ENCODE measurements at places on chromosomes 2 and 18. TPM values are rescaled to one million over a fixed set of nuclear protein-coding genes. Genes with fewer than 3 reads are reported as not detected.
A peak's percentile ranks its signal among the peaks of the same experiment; 100 is the strongest.

- no peaks in the 10 kb centered on the region for H3K27me3 ChIP-seq
- no peak overlapping the region for H3K4me3 ChIP-seq
- no peaks in the 10 kb centered on the region for H3K36me3 ChIP-seq
These were observed 107.2 kb downstream of the RNF152 start for GRCh38 chr18:61785588-61785987.

DNA sequence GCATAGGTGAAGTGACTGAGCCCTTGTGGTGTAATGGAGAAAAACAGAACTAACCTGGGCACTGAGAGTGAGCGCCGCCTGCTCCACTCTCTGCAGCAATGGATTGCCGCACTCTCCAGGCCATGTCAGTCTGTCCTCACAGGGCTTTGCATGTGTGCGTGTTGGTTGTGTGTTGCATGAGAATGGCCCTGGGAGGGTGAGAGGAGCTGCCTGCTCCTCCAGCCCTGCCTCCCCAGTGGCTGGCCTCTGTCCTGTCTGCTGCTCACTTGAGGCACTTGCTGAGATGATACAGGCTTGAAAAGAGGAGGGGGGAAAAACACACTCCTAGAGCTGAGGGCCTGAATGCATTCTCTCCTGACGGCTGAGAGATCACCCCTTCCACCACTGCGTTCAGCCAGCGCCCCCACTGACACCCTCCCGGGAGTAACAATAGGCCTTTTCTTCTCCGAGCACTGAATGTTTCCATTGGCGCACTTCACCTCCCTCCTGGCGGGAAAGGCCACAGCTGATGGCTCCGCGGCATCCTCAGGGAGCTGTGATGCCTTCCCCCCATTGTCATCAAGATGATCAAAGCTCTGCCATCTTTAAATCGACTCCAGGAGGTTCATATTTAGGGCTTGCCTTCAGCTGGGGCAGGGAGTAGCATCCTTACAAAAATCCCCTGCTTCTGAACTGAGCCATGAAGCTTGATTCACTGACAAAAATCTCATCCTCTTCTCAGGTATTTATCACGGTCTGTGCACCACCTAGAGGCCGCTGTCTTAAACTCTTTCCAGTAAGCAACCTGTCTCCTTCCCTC is 49.9 kb upstream of the DAPL1 start:
- peak; percentile 58 for DNase-seq
- H3K4me3 ChIP-seq: no peak overlapping the region
- H3K4me1 ChIP-seq: no peaks in the 10 kb centered on the region
- H3K27ac ChIP-seq: no peak overlapping the region
- no peaks in the 10 kb centered on the region for H3K36me3 ChIP-seq

- H3K36me3 ChIP-seq: no peaks in the 10 kb centered on the region
- no peaks in the 10 kb centered on the region for H3K4me1 ChIP-seq
- no peak for DNase-seq
- H3K4me3 ChIP-seq: no peak overlapping the region
These were observed 196.6 kb downstream of the PMAIP1 start for GRCh38 chr18:60096428-60096827.

GRCh38 chr2:96507957-96508520 is 2.9 kb upstream of the NEURL3 start:
- H3K27me3 ChIP-seq: no peaks in the 10 kb centered on the region
- H3K27ac ChIP-seq: no peak overlapping the region
- peak; percentile 84 for DNase-seq
- H3K4me3 ChIP-seq: peak overlapping the region; percentile 18
- H3K36me3 ChIP-seq: no peaks in the 10 kb centered on the region
- no peaks in the 10 kb centered on the region for H3K4me1 ChIP-seq

RPRM gene
- not detected for total RNA-seq

GRCh38 chr18:9177466-9177865 is 40.9 kb downstream of the ANKRD12 start:
- no peak overlapping the region for H3K27ac ChIP-seq
- H3K4me1 ChIP-seq: no peaks in the 10 kb centered on the region
- no peak overlapping the region for H3K4me3 ChIP-seq
- no peaks in the 10 kb centered on the region for H3K27me3 ChIP-seq
- DNase-seq: no peak

- H3K4me1 ChIP-seq: no peaks in the 10 kb centered on the region
- no peak for DNase-seq
- H3K27me3 ChIP-seq: no peaks in the 10 kb centered on the region
- H3K27ac ChIP-seq: no peak overlapping the region
- no peak overlapping the region for H3K4me3 ChIP-seq
- no peaks in the 10 kb centered on the region for H3K36me3 ChIP-seq
These were observed 50.3 kb upstream of the TLK1 start for GRCh38 chr2:171210864-171211431.

DNA sequence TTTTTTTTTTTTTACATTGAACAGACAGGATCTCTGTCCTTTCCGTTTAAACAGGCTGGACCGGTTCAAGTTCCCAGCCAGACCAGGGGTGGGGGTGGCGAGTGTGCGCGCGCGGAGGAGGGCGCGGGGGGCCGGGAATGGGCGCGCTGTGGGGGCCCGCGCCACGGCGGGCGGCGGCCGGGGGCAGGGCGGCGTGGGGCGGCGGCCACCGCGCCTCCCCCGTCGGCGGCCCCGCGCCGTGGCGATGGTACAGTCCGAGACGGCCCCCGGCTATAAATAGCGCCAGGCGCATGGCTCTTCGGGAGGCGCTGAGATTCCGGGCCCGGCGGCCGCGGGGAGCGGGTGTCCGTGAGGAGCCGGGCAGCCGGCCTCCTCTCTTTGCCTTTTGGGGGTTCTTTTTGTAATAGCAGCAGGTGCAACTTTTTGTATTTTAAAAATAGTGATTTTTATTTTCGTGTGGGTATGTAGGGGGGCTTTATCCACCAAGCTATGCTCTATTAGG is 430 bp upstream of the CELF4 start:
- H3K27ac ChIP-seq: no peak overlapping the region
- H3K27me3 ChIP-seq: no peaks in the 10 kb centered on the region

- no peak for DNase-seq
- H3K27ac ChIP-seq: no peak overlapping the region
- H3K4me3 ChIP-seq: no peak overlapping the region
- H3K36me3 ChIP-seq: no peaks in the 10 kb centered on the region
These were observed 79.6 kb downstream of the MIB1 start for GRCh38 chr18:21820033-21820810.

GRCh38 chr2:9017411-9017810 is 13.9 kb upstream of the MBOAT2 start:
- H3K4me3 ChIP-seq: no peak overlapping the region
- DNase-seq: no peak
- no peaks in the 10 kb centered on the region for H3K4me1 ChIP-seq
- no peak overlapping the region for H3K27ac ChIP-seq
- no peaks in the 10 kb centered on the region for H3K36me3 ChIP-seq

PROC gene
- total RNA-seq: 447 TPM

- H3K36me3 ChIP-seq: no peaks in the 10 kb centered on the region
- no peaks in the 10 kb centered on the region for H3K4me1 ChIP-seq
- H3K27me3 ChIP-seq: no peaks in the 10 kb centered on the region
- H3K27ac ChIP-seq: no peak overlapping the region
These were observed 1.3 kb upstream of the FAP start for GRCh38 chr2:162244541-162245031.

TMEM247 gene
- total RNA-seq: not detected

DNA sequence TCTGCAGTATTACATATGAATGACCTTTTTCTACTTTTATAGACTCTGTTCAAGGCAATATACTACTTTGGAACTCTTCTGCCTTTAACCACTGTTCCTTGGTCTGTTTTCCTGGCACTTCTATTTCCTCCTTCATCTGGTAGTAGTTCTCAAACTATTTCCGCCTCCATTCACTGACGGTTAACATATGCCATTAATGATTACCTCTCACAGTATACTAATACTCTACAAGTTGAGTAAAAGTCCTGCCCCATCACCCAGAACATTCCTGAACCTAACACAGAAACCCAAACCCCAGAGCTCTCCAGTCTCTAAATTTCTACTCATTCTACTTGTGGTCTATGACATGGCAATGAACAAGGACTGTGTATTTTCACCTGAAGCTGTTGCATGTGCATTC is 4.5 kb downstream of the GFPT1 start:
- H3K27ac ChIP-seq: no peak overlapping the region
- H3K4me1 ChIP-seq: no peaks in the 10 kb centered on the region
- H3K27me3 ChIP-seq: no peaks in the 10 kb centered on the region
- no peak for DNase-seq
- no peak overlapping the region for H3K4me3 ChIP-seq

DNA sequence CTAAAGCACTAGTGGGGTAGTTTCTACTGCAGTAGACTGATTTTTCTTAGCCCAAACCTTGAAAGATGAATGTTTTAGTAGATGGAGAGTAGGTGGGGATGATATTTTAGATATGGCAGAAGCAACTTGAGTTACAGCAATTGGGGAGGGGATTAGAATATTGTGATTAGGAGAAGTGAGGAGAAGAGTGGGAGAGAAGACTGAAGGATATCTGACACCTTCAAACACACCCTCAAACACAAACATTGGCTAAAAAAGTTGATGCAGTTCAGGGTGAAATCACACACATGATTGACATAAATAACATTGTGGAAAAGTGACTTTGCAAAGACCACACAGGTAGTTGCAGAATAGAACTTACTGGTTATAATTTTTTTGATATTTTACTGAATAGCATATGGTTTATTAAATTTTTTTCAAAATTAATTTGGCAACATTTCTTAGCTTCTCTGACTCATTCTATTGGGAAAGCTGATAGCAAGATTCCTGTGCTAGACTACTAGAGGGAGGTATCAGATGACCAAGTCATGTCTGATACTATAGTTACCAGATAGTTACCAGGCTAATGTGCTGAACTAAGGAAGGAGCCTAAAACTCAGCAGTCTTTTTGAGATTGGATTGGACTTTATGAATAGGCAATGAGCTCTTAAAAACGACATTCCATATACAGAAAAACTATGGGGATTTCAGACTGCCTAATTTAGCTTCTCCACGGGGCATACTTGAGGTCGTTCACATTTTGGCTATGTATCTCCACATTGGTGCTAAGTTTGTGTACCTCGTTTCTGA is 73.0 kb downstream of the ACTR3 start:
- H3K4me1 ChIP-seq: no peaks in the 10 kb centered on the region
- DNase-seq: no peak
- no peaks in the 10 kb centered on the region for H3K27me3 ChIP-seq
- no peak overlapping the region for H3K4me3 ChIP-seq
- H3K27ac ChIP-seq: no peak overlapping the region

- no peaks in the 10 kb centered on the region for H3K36me3 ChIP-seq
- H3K27me3 ChIP-seq: no peaks in the 10 kb centered on the region
- no peak overlapping the region for H3K27ac ChIP-seq
These were observed 48.8 kb downstream of the ADNP2 start for GRCh38 chr18:80157708-80158343.

DNA sequence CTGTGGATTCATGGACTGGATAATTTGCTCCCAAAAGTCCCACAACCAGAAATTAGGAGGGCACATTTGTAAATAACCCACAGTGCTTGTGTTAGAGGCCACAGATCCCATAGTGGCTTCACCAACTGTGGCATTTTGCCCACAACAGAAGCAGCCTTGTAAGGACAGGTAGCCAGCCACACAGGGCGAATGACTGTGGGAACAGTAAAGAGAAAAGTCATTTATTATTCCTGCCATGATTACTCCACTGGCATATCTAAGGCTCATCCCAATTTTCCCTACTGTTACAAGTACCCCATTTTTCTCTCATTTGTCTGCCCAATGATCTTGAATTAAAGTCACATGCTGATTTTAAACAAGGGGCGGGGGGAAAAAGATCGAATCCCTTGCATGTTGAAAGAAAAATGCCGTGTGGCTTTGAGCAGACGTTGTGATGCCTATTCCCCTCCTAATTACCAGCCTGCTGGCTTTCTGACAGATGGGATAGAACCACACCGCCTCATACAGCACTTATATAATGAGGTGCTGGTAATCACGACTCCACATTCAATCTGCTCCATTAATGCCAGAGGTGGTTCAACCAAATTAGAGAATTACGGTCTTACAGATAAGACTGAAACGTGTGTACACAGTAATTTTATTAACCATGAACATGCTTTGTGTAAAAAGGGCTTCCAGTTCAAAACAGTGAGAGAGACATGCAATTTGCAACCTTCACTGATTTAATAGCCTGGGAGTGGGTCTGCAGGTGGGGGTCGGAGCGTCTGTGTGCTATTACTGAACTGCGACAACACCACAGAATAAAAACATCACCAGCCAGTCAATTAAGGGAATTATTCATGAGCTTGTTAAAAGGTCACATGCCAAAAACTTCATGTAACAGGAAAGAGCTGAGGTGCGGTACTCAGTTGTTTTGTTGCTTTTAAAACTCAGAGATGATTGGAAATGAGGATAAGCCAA is 196.0 kb downstream of the TMEM163 start:
- DNase-seq: no peak
- no peaks in the 10 kb centered on the region for H3K4me1 ChIP-seq
- H3K36me3 ChIP-seq: no peaks in the 10 kb centered on the region
- no peaks in the 10 kb centered on the region for H3K27me3 ChIP-seq
- H3K27ac ChIP-seq: no peak overlapping the region

GALNT3 gene
- total RNA-seq: 0.31 TPM

- no peaks in the 10 kb centered on the region for H3K4me1 ChIP-seq
- H3K36me3 ChIP-seq: no peaks in the 10 kb centered on the region
- no peak for DNase-seq
- no peaks in the 10 kb centered on the region for H3K27me3 ChIP-seq
- no peak overlapping the region for H3K4me3 ChIP-seq
These were observed 10.8 kb upstream of the TAF4B start for GRCh38 chr18:26215247-26215970.

CRYGD gene
- not detected for total RNA-seq

DNA sequence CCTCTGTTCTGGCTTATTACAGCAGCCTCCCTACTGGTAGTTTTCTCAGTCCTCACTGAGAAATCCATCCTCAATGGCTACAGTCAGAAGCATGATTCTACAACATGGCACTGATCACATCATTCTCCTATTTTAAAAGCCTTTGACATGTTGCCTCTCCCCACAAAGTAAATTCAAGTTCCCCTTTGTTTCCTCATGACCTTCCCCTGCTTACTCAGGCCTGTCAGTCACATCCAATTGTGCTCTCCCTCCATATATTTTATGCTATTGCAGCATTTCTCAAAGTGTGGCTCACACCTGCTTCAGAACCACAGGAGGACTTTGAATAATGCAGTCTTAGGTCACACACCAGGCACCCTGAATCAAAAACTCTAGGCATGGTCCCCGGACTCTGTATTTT is 124.6 kb downstream of the SPOPL start:
- no peaks in the 10 kb centered on the region for H3K4me1 ChIP-seq
- H3K27ac ChIP-seq: no peak overlapping the region
- no peak overlapping the region for H3K4me3 ChIP-seq
- no peaks in the 10 kb centered on the region for H3K27me3 ChIP-seq
- DNase-seq: no peak

GRCh38 chr2:207876842-207877535 is 107.3 kb upstream of the FZD5 start:
- no peak for DNase-seq
- H3K36me3 ChIP-seq: no peaks in the 10 kb centered on the region
- H3K4me1 ChIP-seq: no peaks in the 10 kb centered on the region

DNA sequence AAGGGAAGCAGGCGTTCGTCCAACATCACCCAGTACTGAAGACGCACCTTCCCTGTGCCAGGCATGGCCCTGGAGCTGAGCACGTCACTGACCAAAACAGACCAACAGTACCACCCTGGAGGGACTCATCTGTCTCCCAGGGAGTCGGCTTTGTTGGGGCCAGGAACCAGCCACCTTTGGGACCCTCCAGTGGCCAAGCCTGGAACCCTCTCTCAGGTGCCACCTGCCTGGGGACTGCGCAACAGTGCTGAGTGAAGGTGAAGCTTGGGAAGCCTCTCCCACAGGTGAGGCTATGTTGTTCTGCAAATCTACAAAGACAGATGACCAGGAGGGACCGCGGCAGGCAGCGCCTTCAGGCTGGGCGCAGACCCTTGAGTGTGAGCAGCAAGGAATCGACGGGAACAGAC is 91.4 kb upstream of the OTOS start:
- H3K4me3 ChIP-seq: no peak overlapping the region
- no peak overlapping the region for H3K27ac ChIP-seq
- peaks cover 7% of the 10 kb centered on the region for H3K4me1 ChIP-seq
- no peaks in the 10 kb centered on the region for H3K27me3 ChIP-seq
- H3K36me3 ChIP-seq: no peaks in the 10 kb centered on the region
- no peak for DNase-seq

GALNT5 gene
- total RNA-seq: not detected

Data from right lobe of liver (tissue), 6 donors.